ENCODE measurements at places on chromosomes 7 and 10. TPM values are rescaled to one million over a fixed set of nuclear protein-coding genes. Genes with fewer than 3 reads are reported as not detected.

DNA sequence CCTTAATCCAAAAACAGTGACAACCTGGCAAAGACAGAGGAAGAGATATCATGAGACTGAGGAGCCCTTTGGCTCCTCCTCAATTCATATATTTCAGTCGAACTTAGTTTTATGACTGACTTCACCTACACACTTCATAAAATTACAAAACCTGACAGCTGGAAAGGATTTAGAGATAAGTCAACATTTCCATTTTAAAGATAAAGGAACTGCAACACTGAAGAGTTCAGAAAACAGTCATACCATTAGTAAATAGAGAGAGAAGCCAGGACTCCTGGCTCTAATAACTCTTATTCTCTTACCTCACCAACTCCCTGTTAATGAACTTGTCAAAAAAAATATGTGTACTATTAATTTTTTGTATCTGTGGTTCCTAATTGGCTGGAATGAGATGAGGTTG is 141.0 kb upstream of the COL1A2 start:
- no peak for DNase-seq

The SSC4D gene
- total RNA-seq, result 0.32 TPM

The ARMH3 gene
- total RNA-seq, result 22.3 TPM

The GPR85 gene
- total RNA-seq, result 1.2 TPM

DNA sequence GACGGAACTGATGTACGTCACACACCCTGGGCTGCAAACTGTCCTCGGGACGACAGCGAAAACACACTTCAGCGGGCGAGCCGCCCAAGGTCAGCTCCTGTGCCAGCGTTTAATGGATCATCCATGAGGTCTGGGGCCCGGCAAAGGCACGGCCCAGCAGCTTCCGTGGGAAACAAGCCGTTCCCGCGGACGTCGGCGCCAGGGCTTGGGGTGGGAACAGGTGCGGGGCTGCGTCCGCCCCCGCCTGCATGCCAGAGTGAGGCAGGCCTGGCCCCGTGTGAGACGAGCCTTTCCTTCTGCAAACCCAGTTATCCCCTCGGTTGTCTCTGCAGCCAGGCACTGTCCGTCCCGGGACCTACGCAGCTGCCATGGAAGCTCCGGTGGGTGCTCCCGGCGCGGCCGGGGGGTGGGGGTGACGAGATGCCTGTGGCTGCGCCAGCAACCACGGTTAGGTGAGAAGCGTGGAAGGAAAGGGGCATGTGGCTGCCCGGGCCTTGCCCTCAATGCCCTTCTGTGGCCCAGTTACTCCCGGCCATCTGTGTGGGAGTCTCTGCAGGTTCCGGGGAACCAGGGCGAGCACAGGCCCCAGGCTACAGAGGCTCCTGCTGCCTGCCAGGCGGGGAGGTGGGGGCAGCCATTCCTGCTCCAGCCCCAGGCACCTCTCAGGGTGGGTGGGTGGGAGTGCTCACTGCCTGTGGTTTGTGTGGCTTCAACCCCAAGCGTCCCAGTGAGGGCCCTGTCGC is 42.2 kb upstream of the PDGFA start:
- DNase-seq, result no peak

DNA sequence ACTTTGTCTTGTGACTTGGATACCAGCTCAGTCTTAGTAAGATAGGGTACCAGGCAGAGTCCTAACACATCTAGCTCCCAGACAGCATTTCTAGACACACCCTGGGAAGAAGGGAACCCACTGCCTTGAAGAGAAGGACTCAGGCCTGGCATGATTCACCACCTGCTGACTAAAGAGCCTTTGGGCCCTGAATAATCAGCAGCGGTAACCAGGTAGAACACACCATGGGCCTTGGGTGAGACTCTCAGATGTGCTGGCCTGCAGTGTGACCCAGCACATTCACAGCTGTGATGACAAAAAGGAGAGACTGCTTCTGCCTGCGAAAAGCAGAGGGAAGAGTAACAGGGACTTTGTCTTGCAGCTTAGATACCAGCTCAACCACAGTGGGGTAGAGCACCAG is 10.4 kb upstream of the TNKS2 start:
- DNase-seq, result no peak

The CDHR1 gene
- 0.28 TPM for total RNA-seq

Measured in posterior vena cava (tissue), 2 donors.